ENCODE measurements at places on chromosomes 4 and X.

DNA sequence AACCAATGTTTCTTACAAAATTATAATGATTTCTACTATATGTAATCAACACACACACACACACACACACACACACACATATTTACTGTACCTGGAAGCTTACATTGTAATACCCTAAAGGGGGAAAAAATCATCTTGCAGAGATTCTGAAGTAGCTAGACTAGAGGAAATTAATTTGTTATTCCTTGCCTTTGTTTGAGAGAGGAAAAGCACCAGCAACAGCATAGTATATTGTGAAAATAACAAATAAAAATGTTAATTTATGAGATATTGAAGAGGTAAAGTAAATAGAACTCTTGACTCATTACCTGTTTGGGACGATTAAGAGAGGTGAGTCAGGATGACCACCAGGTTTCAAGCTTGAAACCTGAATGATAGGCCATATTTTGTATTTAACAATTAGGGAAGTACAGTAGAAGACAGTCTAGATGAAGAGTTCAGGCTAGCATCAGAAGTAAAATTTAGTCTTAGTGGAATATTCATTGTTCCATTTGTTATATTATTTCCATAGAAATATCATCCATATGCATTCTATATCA lies 873.4 kb upstream of the PCDH10 start:
- no peak for DNase-seq

DNA sequence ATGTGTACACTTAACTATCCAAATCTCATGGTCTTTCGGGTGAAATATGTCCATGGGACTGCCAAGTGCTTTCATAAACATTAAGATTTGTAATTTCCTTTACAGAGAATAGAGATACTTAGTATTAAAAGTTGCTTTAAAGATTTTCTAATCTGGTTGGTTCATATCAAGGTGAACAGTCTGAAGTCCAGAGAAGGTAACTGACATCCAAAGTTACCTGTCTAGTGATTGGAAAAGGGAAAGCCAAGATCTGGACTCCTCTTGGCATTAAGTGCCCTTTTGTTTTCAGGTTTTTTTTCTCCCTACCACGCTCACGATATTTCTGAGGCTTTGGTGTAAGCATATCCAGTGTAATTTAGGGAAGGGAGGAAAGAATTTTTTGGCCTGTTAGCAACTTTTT lies 5.0 kb downstream of the SMAD1 start:
- no peak for DNase-seq

- DNase-seq = no peak
Observed at GRCh38 chrX:13487731-13488505, 81.5 kb upstream of the EGFL6 start.

GRCh38 chrX:13074297-13075262 lies 30.2 kb upstream of the FAM9C start:
- no peak for DNase-seq

- no peak for DNase-seq
Observed at GRCh38 chr4:167221084-167221483, 13.2 kb downstream of the SPOCK3 start.

DNA sequence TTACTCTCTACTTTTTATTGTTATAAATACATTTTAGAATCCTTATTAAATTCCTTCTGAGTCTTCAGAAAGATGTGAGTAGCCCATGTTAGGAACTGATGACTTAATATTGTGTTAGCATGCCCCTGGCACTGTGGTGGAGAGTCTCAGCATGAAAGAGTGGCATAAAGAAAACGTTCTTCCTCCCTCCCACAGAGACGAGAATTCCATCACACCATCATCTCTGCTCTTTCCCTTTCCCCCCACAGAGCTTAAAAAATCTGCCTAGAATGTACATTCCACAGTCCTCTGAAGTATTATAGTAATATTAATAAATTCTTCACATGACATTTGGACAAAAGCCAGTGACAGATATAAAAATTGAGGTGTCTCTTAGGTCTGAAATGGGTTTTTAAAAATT lies 117.8 kb upstream of the DKK2 start:
- no peak for DNase-seq

DNA sequence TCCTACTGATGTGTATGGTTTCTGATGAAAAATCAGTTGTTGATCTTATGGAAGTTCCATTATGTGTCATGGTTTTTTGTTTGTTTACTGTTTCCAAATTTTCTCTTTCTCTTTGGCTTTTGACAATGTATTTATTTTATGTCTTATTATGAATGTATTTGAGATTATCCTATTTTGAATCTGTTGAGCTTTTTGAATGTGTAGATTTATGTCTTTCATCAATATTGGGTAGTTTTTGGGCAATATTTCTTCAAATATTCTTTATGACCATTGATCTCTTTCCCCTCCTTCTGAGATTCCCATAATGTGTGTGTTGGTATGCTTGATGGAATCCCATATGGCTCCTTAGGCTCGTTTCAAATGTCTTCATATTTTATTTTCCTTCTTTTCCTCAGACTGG lies 80.5 kb upstream of the FAM47C start:
- DNase-seq = no peak

GRCh38 chr4:132955146-132955545 lies 193.9 kb upstream of the PCDH10 start:
- no peak for DNase-seq

DNA sequence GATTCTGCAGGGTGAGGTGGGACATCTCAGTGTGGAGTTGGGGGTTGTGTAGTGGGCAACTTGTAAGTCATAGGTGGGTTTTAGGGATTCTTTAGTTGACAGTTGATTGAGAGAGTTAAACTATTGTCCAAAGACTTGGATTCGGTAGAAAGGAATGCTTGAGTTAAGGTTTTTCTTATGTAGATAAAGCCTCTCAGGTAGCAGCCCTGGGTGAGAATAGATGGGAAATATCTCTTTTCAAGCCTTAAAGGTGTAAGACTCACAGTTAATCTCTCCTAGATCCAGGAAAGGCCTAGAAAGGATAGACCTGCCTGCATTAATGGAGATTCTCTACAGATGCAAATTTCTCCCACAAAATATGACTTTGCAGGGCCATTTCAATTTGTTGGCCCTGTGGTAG lies 108.4 kb downstream of the ARSJ start:
- DNase-seq = no peak

DNA sequence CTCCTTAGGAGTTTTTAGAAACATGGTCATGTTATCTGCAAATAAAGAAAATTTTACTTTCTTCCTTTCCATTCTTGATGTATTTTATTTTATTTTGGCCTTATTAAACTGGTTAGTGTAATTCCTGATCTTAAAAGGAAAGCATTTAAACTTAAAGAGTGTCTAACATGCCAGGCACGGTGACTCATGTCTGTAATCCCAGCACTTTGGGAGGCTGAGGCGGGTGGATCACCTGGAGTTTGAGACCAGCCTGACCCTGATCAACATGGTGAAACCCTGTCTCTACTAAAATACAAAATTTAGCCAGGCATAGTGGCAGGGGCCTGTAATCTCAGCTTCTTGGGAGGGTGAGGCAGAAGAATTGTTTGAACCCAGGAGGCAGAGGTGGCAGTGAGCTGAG lies 281.3 kb downstream of the PTTG2 start:
- DNase-seq = no peak

DNA sequence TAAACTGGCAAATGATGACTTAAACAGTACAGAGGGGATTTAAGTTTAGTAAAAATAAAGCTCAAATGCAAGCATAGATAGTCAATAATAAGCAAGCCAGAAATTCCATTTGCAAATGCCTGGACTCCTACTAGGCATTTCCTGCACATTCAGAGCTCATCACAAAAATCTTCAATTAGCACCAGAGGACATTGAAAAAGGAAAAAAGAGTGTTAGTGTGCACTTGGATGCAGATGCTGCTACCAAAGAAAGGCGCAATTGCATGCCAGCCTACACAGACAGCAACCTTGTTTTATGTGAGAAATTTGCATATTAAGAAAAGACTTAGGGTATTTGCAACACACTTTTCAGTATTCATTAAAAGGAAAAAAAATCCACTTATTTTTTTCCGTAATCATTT lies 282.1 kb downstream of the GRIA2 start:
- DNase-seq = no peak

DNA sequence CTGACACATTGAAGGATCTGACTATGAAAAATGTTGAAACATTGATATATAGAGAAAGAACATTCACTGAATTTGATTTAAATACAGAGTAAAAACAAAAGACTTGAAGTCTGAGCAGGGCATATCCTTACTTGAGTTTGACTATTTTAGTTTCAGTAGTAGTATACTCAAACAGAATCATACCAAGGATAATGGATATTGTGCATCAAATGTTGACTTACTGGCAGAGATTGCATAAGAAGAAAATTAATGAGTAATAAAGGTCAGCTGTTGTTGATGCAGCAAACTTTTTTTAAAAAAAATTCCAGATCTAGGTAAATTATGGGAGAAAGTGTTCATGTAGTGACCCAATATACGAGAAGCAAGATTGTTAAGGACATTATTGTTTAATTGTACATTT lies 94.5 kb upstream of the APOOL start:
- DNase-seq = no peak

GRCh38 chrX:69192603-69193002 lies 27.4 kb upstream of the PJA1 start:
- no peak for DNase-seq

- no peak for DNase-seq
Observed at GRCh38 chr4:13007802-13008470, 476.2 kb downstream of the RAB28 start.

DNA sequence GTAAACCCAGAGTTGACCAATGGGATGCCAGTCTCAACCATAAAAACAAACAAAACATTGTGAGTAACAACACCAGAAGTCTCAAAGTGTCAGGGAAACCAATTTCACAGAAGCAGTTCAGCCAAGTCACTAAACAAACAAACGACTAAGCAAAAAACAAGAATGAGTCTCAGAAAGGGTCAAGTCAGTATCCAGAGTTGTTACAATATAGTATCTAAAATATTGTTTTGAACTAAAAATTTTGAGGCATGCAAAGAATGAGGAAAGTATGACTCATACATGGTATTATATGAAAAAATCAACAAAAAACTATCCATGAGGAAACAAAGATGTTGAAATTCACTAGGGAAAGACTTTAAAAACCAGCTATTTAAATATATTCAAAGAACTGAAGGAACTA lies 70.6 kb downstream of the AR start:
- DNase-seq = no peak

- DNase-seq = no peak
Observed at GRCh38 chr4:140742838-140743193, 13.4 kb downstream of the TBC1D9 start.

- DNase-seq = no peak
Observed at GRCh38 chrX:114272096-114272686, 311.7 kb upstream of the HTR2C start.

DNA sequence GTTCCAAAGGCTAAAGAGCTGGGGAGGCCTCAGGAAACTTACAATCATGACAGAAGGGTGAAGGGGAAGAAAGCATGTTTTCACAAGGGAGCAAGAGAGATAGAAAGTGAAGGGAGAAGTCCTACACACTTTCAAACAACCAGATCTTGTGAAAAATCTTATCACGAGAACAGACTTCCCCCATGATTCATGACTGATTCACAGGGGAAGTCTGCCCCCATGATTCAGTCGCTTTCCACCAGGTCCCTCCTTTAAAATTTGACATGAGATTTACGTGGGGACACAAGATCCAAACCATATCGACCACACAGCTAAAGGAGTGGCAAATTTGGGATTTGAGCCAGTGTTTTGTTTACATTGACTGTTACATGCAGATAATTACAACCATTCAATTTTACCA lies 971.1 kb upstream of the HS3ST1 start:
- no peak for DNase-seq

GRCh38 chr4:44629280-44629866 lies 22.1 kb downstream of the YIPF7 start:
- DNase-seq = no peak

DNA sequence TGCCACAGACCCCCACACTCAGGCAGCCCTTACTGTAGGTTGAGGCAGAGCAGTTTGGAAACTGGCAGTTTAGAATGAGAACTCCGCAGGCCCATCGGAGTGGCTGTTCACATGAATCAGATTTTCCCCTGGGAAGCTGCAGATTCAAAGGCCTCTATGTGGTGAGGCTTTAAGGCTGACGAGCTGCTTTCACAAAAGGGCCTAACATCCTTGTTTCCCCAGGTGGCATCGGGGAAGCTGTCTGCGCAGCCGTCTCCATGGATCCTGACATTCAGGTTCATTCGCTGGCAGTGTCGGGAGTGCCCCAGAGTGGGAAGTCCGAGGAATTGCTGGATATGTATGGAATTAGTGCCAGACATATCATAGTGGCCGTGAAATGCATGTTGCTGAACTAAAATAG lies 33.7 kb downstream of the TKTL1 start:
- DNase-seq = no peak

DNA sequence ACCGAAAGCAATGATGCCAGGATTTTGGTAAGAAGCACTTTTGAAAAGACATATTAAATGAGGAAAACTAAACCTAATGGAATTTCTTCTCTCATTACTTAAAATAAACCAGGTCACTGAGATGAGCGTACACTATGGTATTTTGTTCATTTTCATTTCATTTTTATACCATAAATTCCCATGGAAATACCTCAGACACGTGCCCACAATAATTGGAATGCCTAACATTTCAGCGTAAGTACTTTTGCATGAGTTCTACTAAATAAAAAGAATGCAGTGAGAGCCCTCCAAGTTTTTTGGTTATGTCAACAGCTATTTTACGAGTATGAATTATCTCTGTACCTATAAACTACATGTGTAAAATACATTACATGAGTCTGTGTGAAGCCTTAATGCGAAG lies 3.2 kb downstream of the CAMK2D start:
- no peak for DNase-seq

DNA sequence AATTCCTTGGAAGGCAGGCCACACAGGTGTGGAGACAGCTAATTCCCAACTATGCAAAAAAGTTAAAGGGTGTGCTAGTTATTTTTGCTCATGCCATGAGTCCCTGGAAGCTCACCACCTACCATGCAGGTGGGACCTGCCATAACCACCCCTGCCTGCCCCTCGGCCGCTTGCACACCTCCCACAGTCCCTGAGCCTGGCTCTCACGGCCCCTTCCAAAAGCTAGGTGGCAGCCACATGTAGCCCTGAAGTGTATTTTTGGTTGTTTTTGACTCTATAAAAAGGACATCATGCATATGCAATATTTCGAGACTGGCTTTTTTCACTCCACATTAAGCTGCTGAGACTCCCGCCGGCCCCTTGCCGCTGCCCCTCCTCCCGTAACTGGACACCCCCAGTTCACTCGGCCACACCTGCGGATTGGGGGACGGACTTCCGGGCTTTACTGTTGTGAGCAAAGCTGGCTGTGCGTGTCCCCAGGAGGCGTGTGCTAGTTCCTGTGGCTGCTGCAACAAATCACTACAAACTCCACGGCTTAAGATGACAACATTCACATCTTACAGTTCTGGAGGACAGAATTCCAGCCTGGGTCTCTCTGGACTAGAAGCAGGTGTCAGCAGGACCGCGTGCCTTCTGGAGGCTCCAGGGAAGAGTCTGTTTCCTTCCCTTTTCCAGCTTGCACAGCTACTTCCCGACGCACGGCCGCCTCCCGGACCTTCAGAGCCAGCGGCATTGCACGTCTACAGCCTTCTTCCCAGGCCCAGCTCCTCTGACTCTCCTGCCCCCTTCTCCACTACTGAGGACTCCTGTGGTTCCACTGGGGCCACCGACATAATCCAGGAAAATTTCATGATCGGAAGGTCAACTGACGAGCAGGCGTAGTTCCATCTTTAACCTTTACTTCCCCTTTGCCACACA lies 24.8 kb downstream of the ZFYVE28 start:
- no peak for DNase-seq
